Midbrain (tissue), 1 donor: ENCODE measurements at places on chromosomes 13 and 19.
A peak's percentile ranks its signal among the peaks of the same experiment; 100 is the strongest.

GRCh38 chr19:10079031-10079453, 7.1 kb upstream of the SHFL start:
- DNase-seq: no peak

DNA sequence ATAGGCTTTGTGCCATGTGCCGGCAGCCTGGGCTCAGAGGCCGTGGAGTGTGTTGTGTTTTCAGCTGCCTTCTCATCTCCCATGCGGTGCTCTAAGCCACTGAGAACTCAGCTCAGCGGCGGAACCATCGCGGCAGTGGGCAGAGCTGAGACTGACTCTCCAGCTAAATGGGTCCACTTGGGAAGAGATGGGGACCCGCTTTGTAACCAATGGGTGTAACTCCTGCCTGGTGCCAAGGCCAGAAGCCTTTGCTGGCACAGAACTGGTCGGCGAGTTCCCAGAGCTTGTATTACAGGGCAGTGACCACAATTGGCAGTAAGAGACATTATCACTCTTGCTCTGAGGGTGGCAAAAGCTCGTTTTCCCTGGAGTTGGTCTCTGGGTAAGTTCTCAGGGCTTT, 183.0 kb downstream of the STK24 start:
- peak; percentile 22 for DNase-seq

DNA sequence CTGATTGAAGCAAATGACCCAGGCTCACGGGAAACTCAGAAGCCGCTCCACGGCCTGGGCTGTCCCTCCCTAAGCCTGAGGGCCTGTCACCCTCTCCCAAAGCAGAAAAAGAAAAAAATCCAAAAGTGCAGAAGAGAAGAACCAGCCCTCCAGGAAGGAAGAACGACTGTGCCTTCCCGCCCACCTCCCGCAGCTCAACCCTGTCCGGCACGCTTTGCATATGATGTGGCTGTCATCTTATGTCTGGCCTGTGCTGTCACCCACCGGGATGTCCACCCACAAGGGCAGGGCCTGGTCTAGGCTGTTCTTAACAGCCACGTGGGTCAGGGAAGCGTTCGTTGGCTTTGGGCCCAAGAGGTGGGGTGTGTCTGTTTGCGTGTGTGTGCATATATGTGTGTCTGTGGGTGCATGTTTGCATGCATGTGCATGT, 13.7 kb downstream of the ZBTB7A start:
- DNase-seq: no peak

GRCh38 chr13:39401756-39402155, 201.2 kb downstream of the LHFPL6 start:
- DNase-seq: no peak

DNA sequence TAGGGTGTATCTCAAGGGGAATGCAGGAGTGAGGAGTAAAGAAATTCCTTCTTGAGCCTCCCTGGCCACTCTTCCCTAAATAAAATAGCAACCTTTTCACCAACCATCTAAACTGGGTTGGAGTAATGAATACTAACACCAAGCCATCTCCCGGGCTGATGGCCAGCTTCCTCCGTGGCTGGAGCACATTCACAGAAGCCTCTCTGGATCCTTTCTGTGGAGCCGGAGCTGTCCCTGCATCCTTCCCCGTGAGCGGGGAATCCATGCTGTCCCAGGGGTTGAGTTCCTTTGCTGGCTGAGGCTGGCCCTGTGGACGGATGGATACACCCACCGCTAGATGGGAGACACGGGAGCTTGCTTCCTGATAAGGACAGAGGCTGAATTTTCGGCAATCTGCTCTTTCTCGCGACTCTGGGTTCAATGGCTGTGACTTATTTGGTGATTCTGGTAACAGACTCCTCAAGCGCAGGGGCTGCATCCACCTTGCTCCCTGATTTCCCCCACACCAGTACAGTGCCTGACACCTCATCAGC, 370.3 kb downstream of the ZNF536 start:
- no peak for DNase-seq

DNA sequence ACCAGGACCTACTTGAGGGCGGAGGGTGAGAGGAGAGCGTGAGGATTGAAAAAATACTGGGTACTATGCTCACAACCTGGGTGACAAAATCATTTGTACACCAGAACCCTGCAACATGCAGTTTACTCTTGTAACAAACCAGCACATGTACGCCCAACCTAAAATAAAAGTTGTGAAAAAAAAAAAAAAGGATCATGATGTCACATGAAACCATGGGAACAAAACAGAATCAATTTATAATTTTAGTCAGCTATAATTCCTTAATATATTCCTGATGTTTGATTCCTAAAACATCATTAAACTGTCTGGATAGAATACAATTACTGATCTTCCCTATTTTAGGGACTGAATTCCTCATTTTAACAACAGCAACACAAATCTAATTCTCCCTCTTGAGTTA, 160.6 kb upstream of the SPRY2 start:
- DNase-seq: no peak

GRCh38 chr13:44207476-44207875, 166.1 kb upstream of the SERP2 start:
- no peak for DNase-seq

GRCh38 chr13:36774931-36775330, 44.1 kb upstream of the RFXAP start:
- DNase-seq: no peak

DNA sequence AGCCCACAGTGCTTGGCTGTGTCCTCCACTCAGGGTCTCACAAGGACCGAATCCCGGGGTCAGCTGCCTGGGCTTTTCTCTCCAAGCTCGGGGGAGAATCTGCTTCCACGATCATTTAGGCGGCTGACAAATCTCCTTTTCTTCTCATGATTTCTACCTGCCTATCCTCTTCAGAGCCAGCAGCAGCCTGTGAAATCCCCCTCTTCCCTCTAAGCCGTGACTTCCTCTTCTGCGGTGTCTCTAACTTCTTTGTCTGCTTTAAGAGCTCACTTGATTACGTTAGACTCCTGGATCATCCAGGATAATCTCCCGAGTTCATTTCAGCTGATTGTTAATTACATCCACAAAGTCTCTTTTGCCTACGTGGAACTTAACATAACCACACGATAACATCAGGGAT, 22.5 kb upstream of the ZNF845 start:
- DNase-seq: no peak

DNA sequence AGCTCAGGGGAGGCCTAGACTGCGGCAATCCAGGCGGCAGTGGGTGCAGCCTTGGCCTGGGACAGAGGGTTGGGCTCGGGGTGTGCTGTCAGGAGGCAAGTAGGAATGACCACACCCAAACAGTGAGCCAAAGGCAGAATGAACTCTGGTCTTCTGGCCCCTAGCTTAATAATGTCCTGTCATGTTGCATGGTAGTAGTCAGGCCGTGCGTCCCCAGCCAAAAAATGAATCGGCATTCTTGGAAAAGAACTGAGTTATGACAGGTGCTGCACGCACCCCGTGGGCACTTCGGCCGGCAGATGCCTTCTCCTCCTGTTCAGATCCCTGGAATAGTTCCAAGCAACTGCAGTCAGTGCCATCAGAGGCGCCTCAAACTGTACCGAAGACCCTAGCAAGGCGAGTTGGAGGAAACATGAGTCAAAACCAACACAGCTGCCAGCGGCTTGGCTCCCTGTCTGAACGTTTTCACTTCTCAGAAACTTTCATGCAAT, 55.9 kb downstream of the ATP7B start:
- DNase-seq: no peak

GRCh38 chr13:36919833-36920615, at the start of gene SMAD9:
TSS of gene SMAD9 (minus strand) at chr13:36920238. CDS start at chr13:36879689, 40,549 bp downstream.
- DNase-seq: peak; percentile 71

DNA sequence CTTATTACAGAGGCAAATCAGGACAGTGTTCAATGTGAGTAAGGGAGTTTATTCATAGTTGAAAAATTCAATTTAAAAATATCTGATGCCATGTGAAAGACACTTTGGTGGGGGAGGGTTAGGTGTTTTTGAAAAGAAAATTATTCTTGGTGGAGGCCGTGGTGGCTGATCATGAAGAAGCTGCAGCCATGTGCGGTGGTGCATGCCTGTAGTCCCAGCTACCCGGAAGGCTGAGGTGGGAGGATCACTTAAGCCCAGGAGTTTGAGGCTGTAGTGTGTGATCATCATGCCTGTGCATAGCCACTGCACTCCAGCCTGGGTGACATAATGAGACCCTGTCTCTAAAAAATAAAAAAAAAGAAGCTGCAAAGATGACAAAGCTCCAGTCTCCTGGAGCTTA, 28.6 kb downstream of the WDFY2 start:
- DNase-seq: no peak

DNA sequence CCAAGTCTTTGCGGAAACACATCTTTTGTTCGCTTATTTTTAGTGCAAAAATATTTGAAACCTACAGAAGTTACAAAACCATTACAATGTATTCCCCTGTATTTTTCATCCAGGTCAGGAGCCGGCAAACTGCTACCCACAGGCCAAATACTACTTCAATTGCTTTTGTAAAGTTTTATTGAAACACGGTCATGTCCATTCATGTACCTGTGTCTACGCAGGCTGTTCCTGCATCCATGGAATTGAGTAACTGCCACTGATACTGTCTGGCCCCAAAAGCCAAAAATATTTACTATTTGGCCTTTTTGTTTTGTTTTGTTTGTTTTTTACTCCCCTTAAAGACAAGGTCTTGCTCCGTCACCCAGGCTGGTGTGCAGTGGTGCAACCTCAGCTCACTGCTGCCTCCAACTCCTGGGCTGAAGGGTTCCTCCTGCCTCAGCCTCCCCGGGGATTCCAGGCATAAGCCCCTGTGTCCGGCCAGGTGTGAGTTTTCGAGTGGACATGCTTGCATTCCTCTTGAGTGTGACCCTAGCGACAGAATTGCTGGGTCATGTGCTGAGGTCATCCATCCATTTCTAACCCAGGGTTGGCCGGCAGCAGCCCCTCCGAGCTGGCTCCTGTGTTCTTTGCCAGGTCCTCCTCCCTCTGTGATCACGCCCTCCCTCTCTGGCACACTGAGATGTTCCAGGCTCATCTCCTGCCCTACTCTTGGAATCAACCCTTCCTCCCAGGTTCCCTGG, 10.9 kb upstream of the S1PR4 start:
- DNase-seq: no peak

- no peak for DNase-seq
Observed at GRCh38 chr13:40484974-40485373, 181.5 kb downstream of the FOXO1 start.

DNA sequence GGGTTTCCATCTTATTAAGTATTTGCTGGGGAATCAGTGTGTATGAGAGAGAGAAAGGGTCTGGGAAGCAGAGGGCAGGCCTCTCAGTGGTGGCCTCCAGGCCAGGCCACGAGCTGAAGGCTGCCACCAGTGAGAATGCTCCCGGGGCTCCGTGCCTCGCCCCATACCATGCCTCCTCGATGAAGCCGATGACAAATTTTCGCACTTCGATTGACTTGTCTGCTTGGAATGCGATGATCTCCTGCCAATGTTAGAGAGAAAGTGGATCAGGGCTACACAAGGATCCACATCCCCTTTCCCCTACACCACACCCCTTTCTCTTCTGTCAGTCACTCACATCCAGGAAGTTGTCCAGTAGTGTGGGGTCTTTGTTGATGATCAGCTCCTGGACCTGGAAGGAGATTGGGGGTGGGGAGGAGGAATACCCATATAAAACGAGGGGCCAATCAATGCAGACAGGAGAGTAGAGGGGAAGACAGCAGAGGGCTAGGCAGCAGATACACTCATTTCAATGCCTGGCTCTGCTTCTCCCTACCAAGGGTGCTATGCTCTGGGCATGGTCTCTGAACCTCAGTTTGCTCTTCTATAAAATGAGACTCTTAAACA, 10.7 kb downstream of the SYMPK start:
- DNase-seq: no peak

DNA sequence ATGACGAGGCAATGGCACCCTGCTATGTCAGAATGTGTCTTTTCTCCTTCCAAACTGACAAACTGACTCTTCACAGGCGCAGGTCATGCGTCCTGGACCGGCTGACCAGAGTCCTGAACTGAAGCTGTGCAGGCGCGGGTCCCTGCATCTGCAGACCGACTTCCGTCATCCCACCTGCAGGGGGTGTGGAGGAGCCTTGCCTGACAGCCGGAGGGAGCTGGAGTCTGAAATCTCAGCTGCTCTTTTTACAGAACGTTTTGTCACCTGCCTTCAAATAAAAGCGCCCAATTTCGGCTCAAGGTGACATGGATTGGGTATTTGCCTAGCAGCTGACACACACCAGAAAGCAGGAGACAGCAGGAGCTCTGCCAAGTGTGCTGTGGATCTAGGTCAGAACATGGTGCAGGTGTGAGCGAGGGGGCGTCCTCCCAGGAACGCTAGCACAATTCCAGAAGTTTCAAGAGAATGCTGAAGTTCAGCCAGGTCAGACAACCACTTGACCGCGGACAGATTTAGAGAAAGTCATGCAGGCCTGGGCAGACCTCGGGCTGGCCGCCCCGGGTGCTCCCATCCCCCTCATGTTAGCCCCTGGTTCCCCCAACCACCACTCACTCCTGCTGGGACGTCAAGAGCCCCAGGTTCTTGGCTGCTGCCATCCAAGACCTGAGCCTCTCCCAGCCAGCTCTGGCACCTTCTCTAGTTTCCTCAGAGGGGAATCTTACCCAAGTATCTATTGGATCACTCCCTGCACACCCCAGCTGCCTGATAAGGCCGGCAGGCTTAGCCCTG, 32.8 kb downstream of the ELL start:
- DNase-seq: no peak

GRCh38 chr13:75432045-75432444, 49.9 kb downstream of the TBC1D4 start:
- no peak for DNase-seq

- DNase-seq: no peak
Observed at GRCh38 chr19:33604651-33605050, 17.1 kb upstream of the CHST8 start.

GRCh38 chr19:51783372-51783771, 11.6 kb upstream of the FPR3 start:
- DNase-seq: no peak

DNA sequence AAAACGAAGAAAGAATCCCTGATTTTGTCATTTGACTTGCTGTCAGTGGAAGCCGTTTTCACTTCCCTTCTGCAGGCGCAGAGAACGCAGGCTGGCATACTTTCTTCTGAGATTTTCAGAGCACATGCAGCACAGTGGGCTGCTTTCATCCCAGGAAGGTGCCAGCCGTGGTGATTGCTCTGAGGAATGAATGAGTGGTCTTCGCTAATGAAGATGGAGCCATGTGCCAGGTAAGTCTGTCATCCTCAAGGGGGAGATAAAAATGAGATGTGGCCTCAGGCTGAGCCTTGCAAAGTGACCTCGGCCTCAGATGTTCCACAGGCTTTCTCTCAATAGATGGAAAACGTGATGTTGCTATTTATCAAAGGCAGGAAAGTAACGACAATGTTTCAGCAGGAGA, 94.6 kb upstream of the FARP1 start:
- DNase-seq: no peak

GRCh38 chr13:81017513-81018152, 676.7 kb upstream of the SPRY2 start:
- DNase-seq: peak; percentile 65

DNA sequence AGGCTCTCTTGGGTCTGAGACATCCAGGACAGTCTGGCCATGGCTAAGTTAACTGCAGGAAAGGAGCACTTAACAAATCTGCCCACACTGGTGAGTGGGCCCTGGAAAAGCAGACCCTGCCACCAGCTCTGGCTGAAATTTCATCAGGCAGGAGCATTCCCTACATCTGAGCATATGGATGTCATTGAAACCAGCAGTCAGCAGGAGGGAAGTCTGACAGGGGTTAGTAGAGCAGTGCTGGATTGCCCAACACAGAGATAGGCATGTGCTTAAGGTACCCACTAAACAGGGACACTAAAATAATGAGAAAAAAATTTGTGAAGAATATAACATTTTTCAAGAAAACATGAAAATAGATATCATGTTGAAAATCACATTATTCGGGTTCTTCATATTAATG, 13.6 kb upstream of the ACOD1 start:
- DNase-seq: no peak

GRCh38 chr19:3818466-3818865, 32.3 kb upstream of the MATK start:
- DNase-seq: peak; percentile 9
